HFFc6 (cell line): ENCODE measurements at places on chromosomes 6 and 20. TPM values are rescaled to one million over a fixed set of nuclear protein-coding genes. Genes with fewer than 3 reads are reported as not detected.

Gene CCN6
- total RNA-seq: not detected in 3 replicates

Gene SLC17A1
- not detected in 3 replicates for total RNA-seq

Gene STX11
- total RNA-seq: 0.53 to 0.74 TPM (median 0.57 TPM) in 3 replicates

Gene INSM1
- total RNA-seq: not detected in 3 replicates

Gene PHF20
- total RNA-seq: 32.9 to 41.9 TPM (median 35.0 TPM) in 3 replicates

DNA sequence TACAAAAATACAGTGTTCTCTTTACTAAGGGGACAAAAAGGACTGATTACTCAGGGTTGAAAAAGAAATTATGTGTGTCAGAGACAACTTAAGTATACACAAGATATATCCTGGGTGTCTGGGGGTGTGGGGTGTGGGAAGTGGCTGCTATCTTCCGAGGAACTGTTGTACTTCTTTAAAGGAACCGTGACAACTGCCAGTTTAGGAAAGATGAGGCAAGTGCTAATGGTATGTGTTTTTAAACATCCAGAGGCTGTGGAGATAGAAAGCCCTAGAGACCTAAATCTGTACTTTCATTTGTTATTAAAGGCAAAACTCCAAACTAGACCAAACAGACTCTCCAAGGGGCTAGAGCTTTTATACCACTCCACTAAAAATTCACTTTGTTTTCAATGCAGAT lies 95.6 kb downstream of the SNAP25 start:
- no peak for DNase-seq

GRCh38 chr6:149763866-149764265 lies 14.3 kb downstream of the PCMT1 start:
- peak; percentile 8 for DNase-seq

- no peak for DNase-seq
These were observed 97.5 kb downstream of the FAM120B start for GRCh38 chr6:170404036-170404435.

- no peak for DNase-seq
These were observed 15.7 kb downstream of the AURKA start for GRCh38 chr20:56376331-56376730.

DNA sequence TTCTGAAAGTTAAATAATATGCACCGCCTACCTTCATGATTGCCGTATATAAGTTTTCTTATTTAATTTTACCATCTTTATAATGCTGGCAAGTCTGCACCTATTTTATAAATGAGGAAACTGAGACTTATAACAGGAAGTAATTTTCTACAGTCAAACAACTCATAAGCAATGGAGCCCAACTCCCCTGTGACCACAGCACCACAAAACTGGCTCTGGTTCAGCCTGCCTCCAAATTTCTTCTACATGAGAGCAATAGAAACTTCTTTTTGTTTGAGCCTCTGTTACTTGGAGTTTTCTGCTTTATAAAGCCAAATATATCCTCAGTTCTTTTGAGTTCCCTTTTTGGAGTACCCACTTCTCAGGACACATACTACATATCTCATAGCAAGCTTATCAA lies 131.1 kb upstream of the HSF2 start:
- no peak for DNase-seq

DNA sequence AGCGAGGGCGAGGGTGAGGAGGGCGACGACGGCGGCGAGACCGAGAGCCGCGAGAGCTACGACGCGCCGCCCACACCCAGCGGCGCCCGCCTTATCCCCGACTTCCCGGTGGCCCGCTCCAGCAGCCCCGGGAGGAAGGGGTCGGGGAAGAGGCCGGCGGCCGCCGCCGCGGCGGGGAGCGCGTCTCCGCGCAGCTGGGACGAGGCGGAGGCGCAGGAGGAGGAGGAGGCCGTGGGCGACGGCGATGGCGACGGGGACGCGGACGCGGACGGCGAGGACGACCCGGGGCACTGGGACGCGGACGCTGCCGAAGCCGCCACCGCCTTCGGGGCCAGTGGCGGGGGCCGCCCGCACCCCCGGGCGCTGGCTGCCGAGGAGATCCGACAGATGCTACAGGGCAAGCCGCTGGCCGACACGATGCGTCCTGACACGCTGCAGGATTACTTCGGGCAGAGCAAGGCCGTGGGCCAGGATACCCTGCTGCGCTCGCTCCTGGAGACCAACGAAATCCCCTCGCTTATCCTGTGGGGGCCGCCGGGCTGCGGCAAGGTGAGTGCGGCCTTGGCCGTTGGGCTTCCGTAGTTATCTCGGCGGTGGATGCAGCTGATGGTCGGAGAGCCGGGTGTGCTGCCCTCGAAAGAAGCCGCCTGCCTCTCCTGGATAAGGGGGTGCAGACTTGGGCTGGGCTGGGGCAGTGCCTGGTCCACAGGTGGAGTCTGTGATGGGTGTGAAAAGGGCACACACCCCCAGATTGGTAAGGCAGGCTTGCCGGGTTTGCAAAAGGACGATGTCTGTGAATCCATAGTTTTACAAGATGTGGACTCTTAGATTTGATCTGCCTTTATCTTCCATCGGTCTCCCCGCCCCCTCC lies 938 bp downstream of the WRNIP1 start:
- peak; percentile 19 for DNase-seq

GRCh38 chr6:81293896-81294295 lies 458.6 kb downstream of the TENT5A start:
- no peak for DNase-seq

GRCh38 chr20:58696411-58696961 lies 3.9 kb downstream of the NPEPL1 start:
- DNase-seq: no peak
